ENCODE measurements at places on chromosomes 2 and 18.

DNA sequence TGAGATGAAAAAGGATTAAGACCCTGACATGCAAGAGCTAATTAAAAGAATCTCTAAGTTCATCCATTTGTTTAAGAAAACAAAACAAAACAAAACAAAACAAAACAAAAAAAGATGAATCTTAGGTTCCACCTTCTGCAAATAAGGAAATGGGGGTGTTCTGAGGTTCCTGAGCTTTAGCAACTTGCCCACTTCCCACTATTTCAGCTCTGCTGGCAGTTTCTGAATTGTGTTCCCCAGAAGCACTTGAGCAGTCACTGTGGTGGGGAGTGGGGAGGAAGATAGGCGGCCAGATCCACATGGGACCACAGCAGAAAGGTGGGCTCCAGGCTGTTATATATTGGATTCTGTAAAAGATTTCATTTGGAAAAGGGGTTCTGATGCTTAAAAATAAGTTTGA, 20.3 kb downstream of the INO80C start:
- no peak for DNase-seq

- DNase-seq: no peak
Measured at GRCh38 chr2:109370399-109371035, 241.5 kb downstream of the SH3RF3 start.

DNA sequence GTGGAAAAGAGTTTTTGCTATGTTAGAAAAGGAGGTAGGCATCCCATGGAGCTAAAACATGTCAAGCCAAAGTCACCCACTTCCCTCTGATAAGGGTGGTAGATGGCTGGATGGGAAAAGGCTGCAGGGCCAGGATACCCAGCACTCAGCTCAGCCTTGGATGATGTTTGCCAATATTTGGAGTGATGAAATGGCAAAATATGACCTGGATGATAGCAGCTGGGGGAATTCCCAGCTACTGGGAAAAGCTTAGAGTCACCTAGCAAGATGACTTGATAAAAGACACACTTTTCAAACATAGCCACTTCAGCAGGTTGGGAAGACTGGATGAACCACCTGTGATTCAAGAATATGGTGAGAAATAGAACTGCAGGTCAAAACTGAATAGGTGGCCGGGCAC, 10.1 kb downstream of the RFX8 start:
- no peak for DNase-seq

DNA sequence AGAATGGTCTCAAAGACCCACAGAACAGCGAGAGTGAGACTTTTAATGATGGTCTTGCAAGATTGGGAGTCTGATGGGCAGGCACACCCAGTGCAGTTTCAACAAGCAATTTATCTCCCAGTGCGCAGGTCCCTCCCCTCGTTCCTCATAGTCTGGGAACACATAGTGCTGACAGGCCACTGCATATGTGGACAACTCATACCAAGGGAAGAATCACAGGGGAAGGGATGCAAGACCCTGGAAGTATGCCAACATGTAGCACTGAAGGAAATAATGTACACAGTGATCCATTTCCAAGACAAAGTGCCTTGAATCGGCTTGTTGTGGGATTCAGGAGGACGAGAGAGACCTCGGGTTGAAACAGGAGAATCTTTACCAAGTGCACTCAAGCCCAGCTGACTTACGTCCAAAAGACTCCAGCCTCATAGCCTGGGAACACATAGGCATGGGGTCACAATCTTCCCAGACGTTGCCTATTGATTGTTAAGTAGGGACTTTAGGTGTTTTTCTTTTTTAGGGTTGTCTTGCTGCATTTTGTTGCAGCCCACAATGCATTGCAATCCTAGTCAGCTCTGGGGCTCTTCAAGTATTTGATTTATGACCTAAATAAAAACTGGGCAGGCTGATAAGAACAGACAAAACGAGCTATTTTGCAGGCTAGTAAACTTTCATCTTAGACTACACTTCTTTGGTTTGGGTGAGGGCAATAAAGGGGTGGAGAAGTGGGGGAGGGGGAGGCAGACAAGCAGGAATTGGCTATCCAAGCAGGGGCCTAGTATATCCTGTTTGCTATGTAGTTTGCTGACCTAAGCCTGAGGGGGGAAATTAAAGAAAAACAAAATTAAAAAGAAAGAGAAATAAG, 24.7 kb upstream of the SERPINB5 start:
- no peak for DNase-seq

DNA sequence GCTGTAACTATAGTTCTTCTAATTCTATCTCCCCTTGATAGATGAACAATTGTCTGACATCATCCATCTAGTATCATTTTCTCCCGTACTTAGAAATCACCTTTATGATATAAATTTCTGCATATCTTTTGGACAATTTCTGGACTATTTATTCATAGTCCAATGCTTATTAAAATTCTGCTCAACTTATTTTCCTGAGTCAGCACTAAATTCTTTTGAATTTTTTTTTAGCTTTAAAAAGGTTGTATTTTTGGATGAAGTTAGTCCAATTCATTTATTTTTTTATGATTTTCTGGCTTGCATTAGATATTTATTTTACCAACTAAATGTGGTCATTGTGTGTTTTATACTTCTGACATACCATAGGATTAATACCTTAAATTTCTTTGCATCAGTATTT, 538.5 kb upstream of the DCC start:
- DNase-seq: no peak

DNA sequence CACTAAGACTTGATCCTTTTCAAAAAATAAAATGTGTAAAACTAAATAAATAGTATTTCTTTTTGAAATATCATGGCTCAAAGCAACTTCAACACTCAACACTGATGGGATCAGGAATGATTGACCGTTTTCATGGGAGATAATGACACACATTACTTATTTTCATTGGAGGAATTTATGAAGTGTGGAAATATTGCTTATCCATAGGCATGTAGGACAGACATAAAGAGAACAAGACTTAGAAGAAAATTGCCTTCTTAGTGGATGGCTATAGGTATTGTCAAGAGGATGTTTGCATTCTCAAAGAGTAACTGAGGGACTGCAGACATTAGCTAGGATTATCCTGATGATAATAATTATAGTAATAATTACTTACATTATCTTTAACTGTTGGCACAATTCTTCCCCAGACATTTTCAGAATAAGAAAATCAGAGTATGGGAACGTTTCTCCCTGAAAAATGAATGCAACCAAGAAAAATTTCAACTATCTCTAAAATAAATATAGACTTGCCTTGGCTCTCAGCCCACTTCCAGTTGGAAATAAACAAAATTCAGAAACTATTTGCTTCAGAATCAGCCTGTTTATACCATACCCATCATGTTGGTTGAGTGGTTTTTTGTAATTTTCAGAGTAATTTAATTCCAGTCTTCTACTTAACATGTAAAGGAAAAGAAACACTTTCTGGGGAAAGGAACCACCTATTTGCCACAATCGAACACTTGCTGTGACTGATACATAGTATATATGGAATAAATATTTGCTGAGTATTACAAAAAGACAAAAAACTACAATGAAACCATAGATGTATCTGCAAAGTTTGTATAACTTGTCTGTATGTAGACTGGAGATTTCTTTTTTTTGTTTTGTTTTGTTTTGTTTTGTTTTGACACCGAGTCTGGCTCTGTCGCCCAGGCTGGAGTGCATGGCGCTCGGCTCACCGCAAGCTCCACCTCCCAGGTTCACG, 165.7 kb downstream of the TMX3 start:
- no peak for DNase-seq

GRCh38 chr2:38797250-38797676, 19.3 kb downstream of the GEMIN6 start:
- DNase-seq: no peak

DNA sequence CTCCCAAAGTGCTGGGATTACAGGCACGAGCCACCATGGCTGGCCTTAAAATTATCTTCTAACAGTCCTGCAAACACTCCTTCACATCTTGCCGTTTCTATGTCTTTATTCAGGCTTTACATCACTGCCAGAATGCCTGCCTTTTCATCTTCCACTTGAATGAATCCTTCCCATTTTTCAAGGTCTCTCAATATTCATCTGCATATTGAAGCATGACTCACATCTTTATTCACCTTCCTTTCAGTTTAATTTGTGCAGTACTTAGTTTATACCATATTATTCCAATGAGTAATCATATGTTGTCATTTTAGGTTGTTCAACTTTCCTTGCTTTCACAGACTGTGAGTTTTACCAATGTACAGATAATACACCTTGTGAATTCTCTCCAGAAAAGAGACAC, 510.1 kb upstream of the PIK3C3 start:
- DNase-seq: no peak

GRCh38 chr2:131543385-131543891, 15.8 kb downstream of the CCDC74A start:
- no peak for DNase-seq

DNA sequence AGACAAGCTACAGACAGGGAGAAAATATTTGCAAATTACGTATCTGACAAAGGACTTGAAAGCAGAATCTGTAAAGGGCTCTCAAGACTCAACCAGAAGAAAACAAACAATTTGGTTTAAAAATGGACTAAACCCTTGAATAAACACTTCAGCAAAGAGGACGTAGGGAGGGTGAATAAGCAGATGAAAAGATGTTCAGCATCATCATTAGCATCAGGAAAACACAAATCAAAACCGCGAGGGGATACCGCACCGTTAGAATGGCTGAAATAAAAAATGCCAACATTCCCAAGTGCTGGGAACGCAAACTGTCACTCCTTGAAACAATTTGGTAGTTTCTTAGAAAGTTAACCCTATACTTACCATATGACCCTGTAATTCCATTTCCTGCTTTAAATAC, 136.7 kb downstream of the MBP start:
- no peak for DNase-seq

DNA sequence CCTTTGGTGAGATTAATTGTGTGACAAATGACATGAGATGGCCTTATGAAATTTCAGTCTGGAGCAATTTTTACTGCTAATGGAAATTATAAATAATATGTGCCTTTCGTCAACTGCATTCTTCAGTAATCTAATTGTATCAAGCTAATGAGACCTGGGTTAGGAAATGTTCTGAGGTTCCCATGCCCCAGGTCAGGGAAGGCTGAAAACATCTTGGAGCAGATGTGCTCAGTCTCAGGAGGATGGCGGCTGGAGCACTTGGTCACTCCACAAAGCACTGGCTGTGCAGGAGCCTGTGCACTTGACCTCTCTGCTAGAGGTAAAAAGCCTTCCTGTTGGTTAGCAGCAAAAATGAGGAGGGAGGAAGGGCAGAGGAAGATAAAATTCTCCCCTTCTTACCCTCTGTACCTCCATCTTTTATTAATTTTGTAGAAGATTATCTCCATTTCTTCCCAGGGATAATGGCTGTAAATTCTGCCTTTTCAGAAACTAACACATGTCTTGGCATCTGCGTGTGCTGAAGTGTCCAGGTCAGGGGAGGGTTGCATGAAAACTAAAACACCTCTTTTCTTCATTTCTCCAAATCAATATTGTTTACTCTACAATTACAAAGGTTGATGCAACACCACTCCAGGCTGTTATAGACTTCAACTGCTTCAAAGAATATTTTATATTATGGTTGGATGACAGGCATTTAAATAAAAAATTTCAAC, 1606.4 kb upstream of the ACVR2A start:
- no peak for DNase-seq

DNA sequence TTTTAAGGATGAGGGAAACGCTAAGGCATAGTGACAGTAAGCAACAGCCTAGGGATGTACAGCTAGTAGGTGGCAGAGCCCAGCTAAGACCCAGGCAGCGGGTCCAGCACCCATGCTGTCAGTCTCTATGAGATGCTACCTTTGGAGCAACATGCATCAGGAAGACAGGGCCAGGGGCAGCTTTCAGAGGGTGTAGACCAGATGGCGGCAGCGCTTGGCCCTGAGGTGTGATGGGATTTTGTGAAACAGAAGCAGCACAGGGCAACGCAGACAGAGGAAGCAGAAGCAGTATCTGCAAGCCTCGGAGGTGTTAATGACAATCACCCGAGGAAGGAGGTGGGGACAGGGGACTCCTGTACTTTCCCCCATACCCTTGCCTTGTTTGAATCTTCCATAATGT, 43.2 kb downstream of the SDC1 start:
- DNase-seq: no peak

- no peak for DNase-seq
Measured at GRCh38 chr18:21315741-21316197, 73.7 kb downstream of the GREB1L start.

DNA sequence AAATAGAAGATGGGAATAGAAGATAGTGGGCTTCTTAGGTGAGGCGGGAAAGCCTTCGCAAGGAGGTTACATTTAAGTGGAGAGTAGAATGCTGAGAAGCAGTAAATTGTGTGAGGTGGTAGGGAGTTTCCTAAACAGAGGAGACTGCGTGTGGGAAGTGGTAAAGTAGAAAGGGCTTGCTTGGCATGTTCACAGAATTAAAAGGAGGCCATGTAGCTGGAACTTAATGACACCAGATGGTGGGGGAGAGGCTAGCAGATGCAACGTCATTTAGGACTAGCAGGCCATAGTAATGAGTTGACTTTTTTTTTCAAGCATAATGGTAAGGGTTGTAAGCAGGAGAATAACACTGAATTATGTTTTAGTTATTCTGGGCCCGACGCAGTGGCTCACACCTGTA, 13.0 kb upstream of the RTN4 start:
- DNase-seq: no peak

GRCh38 chr2:88950010-88950409, 258.5 kb downstream of the RPIA start:
- no peak for DNase-seq

DNA sequence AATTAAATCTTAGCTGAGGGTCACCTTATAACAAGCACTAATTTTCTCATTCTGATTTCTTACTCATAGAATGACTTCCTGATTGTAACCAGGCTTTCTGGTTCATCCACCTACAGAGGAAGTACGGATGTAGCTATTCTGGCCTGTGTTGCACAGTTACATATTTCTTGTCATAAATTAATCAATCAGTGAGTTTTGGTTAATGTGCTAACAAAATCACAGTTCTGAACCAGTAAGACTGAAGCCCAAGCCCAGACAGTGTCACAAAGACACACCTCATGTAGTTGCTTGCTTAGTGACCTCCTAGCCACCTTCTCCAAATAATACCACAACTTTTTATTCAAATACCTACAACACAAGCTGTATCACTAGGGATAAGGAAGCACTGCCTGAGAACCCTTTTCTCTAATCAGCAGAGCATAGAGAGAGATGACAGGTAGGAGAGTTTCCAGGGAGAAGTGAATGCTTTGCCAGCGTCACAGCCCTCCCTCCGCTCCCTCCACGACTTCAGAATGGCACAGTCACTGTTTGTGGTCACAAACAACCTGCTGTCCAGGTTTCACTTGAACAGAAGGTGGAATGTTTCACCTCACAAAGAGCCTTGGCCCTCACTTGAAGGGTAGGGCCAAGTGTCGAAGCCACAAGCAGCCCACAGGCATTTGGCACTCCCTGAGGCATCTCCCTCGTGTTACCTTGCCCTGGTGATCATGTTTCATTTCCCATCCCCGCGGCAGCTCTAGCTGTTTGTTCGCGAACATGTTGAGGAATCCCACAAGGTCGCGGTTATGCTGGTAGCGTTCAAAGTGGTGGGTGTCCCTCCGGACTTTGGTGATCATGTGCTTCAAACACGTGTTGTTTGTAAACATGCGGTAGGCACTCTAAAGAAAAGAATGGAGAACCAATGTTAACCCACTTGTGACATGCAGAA, 120.8 kb upstream of the STK17B start:
- DNase-seq: no peak

GRCh38 chr2:56508662-56509061, 324.9 kb downstream of the CCDC85A start:
- no peak for DNase-seq

- DNase-seq: no peak
Measured at GRCh38 chr2:214674278-214674677, 135.2 kb downstream of the BARD1 start.

All from T follicular helper cell (primary cell).